ENCODE measurements at places on chromosomes 2 and 18. TPM values are rescaled to one million over a fixed set of nuclear protein-coding genes. Genes with fewer than 3 reads are reported as not detected.

Gene IER3IP1
- total RNA-seq, result 8.3 TPM

Gene CDH7
- not detected for total RNA-seq

Gene GAL3ST2
- not detected for total RNA-seq

Gene MC4R
- total RNA-seq, result not detected

Gene LYG2
- total RNA-seq, result not detected

Gene RBMS1
- 46.0 TPM for total RNA-seq

Gene RNF152
- total RNA-seq, result 9.1 TPM

Gene DRC1
- total RNA-seq, result not detected

Gene GALNT14
- 18.6 TPM for total RNA-seq

Gene GLB1L
- 1.9 TPM for total RNA-seq

Gene KIF5C
- 0.09 TPM for total RNA-seq

Gene SPATA3
- not detected for total RNA-seq

Gene LOXHD1
- 0.19 TPM for total RNA-seq

Gene PLA2R1
- total RNA-seq, result 10.0 TPM

Gene GPR45
- not detected for total RNA-seq

Gene SLC5A7
- not detected for total RNA-seq

Gene TMEM200C
- total RNA-seq, result 0.38 TPM

Gene THSD7B
- total RNA-seq, result 0.97 TPM

Gene CLEC4F
- not detected for total RNA-seq

DNA sequence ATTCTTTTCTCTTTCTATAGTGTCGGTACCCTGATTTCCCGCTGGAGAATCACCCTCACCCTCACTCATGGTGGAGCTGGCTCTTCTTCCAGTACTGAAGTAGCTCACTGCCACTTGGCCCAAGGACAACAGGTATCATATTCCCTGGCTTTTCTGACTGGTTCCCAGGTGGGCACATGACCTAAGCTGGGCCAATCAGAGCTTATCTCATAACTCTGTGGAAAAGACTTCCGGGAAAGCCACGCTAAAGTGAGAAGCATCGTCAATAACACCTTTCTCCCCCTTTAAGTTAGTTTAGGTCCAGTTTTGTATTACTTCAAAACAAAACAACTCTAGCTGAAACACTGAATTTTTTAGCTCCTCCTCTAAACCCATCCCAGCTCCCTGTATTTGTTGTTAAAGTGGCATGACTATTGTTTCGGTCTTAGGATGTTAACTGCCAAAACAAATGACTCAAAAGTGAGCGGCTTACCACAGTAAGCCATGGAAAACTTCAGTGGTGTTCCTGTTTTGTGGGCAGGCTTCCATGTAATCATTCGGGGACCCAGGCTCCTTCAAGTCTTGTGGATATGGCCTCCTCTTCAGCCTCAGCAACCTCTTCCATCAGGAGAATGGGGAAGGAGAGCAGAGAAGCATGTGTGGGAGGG is 137.4 kb upstream of the DLX2 start:
- H3K4me1 ChIP-seq, result peaks cover 7% of the 10 kb centered on the region
- no peak overlapping the region for H3K4me3 ChIP-seq

GRCh38 chr2:156652691-156653090 is 216.5 kb downstream of the GPD2 start:
- no peak for DNase-seq
- H3K27me3 ChIP-seq, result no peaks in the 10 kb centered on the region
- H3K4me1 ChIP-seq, result no peaks in the 10 kb centered on the region
- H3K27ac ChIP-seq, result no peak overlapping the region
- no peak overlapping the region for H3K4me3 ChIP-seq
- H3K36me3 ChIP-seq, result no peaks in the 10 kb centered on the region

DNA sequence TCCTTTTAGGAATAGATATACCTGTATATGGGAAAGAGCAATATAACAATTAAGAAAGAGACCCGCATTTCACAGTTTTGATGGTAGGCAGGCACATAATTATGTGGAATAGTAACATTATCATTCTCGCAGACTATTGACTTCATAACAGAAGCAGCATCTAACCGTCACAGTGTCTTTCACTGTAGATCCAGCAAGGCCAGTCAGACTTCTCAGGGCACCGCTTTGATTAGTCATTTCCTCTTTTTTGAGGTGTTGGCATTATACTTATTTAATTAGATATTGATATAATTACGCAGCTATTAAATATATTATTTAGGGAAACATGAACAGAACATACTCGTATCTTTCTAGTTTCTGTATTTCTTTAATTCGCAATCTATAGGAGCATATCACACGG is 176.4 kb downstream of the NAPG start:
- H3K4me1 ChIP-seq, result no peaks in the 10 kb centered on the region
- H3K4me3 ChIP-seq, result no peak overlapping the region
- no peak overlapping the region for H3K27ac ChIP-seq
- H3K36me3 ChIP-seq, result no peaks in the 10 kb centered on the region
- no peaks in the 10 kb centered on the region for H3K27me3 ChIP-seq

GRCh38 chr2:41937921-41938708 is 109.7 kb upstream of the PKDCC start:
- no peak overlapping the region for H3K4me3 ChIP-seq
- H3K36me3 ChIP-seq, result no peaks in the 10 kb centered on the region
- no peak for DNase-seq
- H3K27me3 ChIP-seq, result no peaks in the 10 kb centered on the region
- H3K27ac ChIP-seq, result no peak overlapping the region

- H3K4me3 ChIP-seq, result no peak overlapping the region
- H3K36me3 ChIP-seq, result no peaks in the 10 kb centered on the region
- H3K27ac ChIP-seq, result no peak overlapping the region
- DNase-seq, result no peak
Measured at GRCh38 chr2:240195316-240195861, 54.9 kb upstream of the OTOS start.

DNA sequence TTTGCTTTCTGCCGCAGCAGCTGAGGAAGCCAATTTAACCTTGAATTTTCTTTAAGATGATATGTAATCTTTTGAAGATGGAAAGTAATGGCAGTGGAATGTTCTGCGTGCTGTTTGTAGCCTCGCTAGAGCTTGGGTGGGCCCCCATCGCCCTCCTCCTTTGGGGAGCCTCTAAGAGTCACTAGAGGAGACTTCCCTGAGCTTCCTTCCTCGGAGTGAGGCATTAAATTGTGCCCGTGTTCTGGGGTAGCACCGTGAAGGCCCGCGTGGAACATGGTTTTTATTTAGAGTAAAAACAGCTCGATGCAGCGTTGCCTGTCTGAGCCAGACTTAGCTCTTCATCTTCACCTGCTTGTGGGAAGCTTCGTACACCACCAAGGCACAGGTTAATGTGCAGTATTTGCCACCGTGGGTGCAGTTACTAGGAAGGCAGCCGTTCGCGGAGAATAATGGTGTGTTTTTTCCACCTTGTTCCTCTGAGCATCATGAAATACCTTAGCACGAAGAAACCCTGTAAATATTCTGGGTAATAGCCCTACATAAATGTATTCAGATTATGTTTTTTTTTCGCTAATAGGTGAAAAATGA is 38.5 kb downstream of the NCK2 start:
- H3K4me3 ChIP-seq, result no peak overlapping the region
- H3K27me3 ChIP-seq, result no peaks in the 10 kb centered on the region
- H3K4me1 ChIP-seq, result peaks cover 27% of the 10 kb centered on the region
- no peak overlapping the region for H3K27ac ChIP-seq

GRCh38 chr2:202014759-202015211 is 18.9 kb upstream of the FZD7 start:
- no peak overlapping the region for H3K4me3 ChIP-seq
- H3K27ac ChIP-seq, result no peak overlapping the region
- no peaks in the 10 kb centered on the region for H3K27me3 ChIP-seq
- no peaks in the 10 kb centered on the region for H3K36me3 ChIP-seq

DNA sequence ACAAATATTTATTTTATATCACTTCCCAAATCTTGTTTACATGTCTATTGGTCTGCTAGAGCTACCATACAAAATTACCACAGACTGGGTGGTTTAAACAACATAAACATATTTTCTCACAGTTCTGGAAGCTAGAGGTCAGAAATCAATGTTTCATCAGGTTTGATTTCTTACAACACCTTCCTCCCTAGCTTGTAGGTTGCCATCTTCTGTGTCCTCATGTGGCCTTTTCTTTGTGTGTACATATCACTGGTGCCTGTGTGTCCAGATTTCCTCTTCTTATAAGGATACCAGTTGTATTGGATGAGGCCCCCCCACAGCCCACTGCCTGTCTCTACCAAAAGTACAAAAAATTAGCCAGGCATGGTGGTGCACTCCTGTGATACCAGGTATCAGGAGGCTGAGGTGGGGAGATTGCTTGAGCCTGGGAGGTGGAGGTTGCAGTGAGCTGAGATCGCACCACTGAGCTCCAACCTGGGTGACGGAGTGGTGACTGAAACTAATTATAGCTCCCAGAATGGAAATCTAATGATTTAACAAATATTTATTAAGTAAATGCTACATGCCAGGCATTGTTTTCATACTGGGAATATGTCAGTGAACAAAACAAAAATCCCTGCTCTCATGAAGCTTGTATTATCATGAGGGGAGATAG is 13.6 kb downstream of the EML4 start:
- DNase-seq, result no peak
- no peak overlapping the region for H3K4me3 ChIP-seq
- no peaks in the 10 kb centered on the region for H3K27me3 ChIP-seq

GRCh38 chr2:225763711-225764110 is 364.2 kb downstream of the NYAP2 start:
- no peak overlapping the region for H3K4me3 ChIP-seq
- H3K36me3 ChIP-seq, result no peaks in the 10 kb centered on the region
- DNase-seq, result no peak
- no peaks in the 10 kb centered on the region for H3K4me1 ChIP-seq
- H3K27ac ChIP-seq, result no peak overlapping the region

- no peaks in the 10 kb centered on the region for H3K36me3 ChIP-seq
- no peak overlapping the region for H3K4me3 ChIP-seq
- no peak for DNase-seq
- no peaks in the 10 kb centered on the region for H3K27me3 ChIP-seq
- no peak overlapping the region for H3K27ac ChIP-seq
- peaks cover 33% of the 10 kb centered on the region for H3K4me1 ChIP-seq
Measured at GRCh38 chr2:68834737-68835376, 36.3 kb downstream of the BMP10 start.

GRCh38 chr2:75410702-75411101 is 150.0 kb downstream of the EVA1A start:
- DNase-seq, result no peak
- no peak overlapping the region for H3K27ac ChIP-seq
- H3K4me1 ChIP-seq, result no peaks in the 10 kb centered on the region

- no peak for DNase-seq
- H3K4me1 ChIP-seq, result no peaks in the 10 kb centered on the region
- no peaks in the 10 kb centered on the region for H3K27me3 ChIP-seq
- H3K36me3 ChIP-seq, result no peaks in the 10 kb centered on the region
- no peak overlapping the region for H3K27ac ChIP-seq
Measured at GRCh38 chr2:3246928-3247714, 130.5 kb downstream of the EIPR1 start.

GRCh38 chr2:69489793-69490192 is 52.6 kb upstream of the NFU1 start:
- H3K27me3 ChIP-seq, result no peaks in the 10 kb centered on the region
- peaks cover 62% of the 10 kb centered on the region for H3K36me3 ChIP-seq
- peak overlapping the region; percentile 15 for H3K27ac ChIP-seq
- no peak for DNase-seq
- H3K4me3 ChIP-seq, result no peak overlapping the region
- H3K4me1 ChIP-seq, result no peaks in the 10 kb centered on the region

- H3K4me1 ChIP-seq, result peaks cover 8% of the 10 kb centered on the region
- H3K36me3 ChIP-seq, result no peaks in the 10 kb centered on the region
- peaks cover 58% of the 10 kb centered on the region for H3K27me3 ChIP-seq
- no peak for DNase-seq
Measured at GRCh38 chr18:22558945-22559385, 141.2 kb upstream of the CTAGE1 start.

GRCh38 chr2:197372592-197372991 is 62.0 kb upstream of the ANKRD44 start:
- no peak for DNase-seq
- H3K36me3 ChIP-seq, result no peaks in the 10 kb centered on the region
- no peaks in the 10 kb centered on the region for H3K4me1 ChIP-seq

- no peak overlapping the region for H3K4me3 ChIP-seq
- DNase-seq, result no peak
- H3K4me1 ChIP-seq, result no peaks in the 10 kb centered on the region
Measured at GRCh38 chr18:22591222-22591621, 173.5 kb upstream of the CTAGE1 start.

DNA sequence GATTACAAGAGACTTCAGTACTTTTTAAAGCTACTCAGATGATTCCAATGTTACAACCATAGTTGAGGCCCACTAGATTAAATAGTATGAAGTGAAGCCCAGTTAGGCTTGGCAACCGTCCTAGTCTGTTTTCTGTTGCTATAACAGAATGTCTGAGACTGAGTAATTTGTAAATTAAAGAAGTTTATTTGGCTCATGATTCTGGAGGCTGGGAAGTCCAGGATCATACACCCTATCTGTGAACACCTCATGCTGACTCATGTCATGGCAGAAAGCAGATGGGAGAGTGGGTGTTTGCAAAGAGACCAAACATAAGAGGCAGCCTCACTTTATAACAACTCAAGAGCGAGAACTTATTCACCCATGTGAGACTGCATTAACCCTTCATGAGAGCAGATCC is 63.1 kb downstream of the CCDC150 start:
- no peak overlapping the region for H3K27ac ChIP-seq
- no peaks in the 10 kb centered on the region for H3K27me3 ChIP-seq
- no peaks in the 10 kb centered on the region for H3K36me3 ChIP-seq
- H3K4me3 ChIP-seq, result no peak overlapping the region
- no peak for DNase-seq

- H3K36me3 ChIP-seq, result no peaks in the 10 kb centered on the region
- no peaks in the 10 kb centered on the region for H3K27me3 ChIP-seq
- no peaks in the 10 kb centered on the region for H3K4me1 ChIP-seq
- no peak overlapping the region for H3K27ac ChIP-seq
Measured at GRCh38 chr2:144607891-144608521, 88.1 kb upstream of the ZEB2 start.

DNA sequence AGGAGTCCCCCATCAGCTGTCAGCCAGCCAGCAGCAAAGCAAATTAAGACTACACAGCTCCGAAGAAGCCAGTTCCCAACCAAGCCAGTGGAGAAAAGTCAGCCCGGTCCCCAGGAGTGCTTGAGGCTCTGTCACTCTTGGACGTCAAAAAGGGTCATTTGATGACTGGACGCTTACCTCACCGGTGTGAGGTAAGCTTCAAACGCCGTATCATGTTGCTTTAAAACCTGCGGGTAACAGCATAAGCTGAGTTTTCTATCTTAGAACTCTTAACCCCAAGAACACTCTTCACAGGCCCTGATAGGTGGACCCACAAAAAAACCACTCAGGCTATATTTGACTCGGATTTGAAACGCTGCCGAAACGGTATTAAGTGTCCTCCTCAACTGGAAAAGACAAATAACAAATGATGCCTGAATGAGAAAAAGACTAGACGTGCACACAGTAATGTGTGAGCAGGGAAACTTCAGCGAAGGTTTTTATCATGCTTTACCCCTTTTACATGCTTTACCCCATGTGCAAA is 682 bp upstream of the LNPK start:
- H3K27ac ChIP-seq, result peak overlapping the region; percentile 82
- no peak for DNase-seq
- H3K36me3 ChIP-seq, result no peaks in the 10 kb centered on the region
- H3K27me3 ChIP-seq, result no peaks in the 10 kb centered on the region
- H3K4me3 ChIP-seq, result peak overlapping the region; percentile 66

GRCh38 chr2:225008179-225008856 is 34.0 kb downstream of the DOCK10 start:
- H3K36me3 ChIP-seq, result no peaks in the 10 kb centered on the region
- H3K4me3 ChIP-seq, result no peak overlapping the region
- no peaks in the 10 kb centered on the region for H3K27me3 ChIP-seq
- no peak overlapping the region for H3K27ac ChIP-seq
- H3K4me1 ChIP-seq, result no peaks in the 10 kb centered on the region
- DNase-seq, result no peak

Data from esophagus squamous epithelium (tissue), 5 donors.